ENCODE measurements at places on chromosomes 7 and 10. TPM values are rescaled to one million over a fixed set of nuclear protein-coding genes. Genes with fewer than 3 reads are reported as not detected.

The CYREN gene
- total RNA-seq: 52.8 TPM

The FAM221A gene
- total RNA-seq: 6.6 TPM

The CCDC3 gene
- total RNA-seq: 0.07 TPM

DNA sequence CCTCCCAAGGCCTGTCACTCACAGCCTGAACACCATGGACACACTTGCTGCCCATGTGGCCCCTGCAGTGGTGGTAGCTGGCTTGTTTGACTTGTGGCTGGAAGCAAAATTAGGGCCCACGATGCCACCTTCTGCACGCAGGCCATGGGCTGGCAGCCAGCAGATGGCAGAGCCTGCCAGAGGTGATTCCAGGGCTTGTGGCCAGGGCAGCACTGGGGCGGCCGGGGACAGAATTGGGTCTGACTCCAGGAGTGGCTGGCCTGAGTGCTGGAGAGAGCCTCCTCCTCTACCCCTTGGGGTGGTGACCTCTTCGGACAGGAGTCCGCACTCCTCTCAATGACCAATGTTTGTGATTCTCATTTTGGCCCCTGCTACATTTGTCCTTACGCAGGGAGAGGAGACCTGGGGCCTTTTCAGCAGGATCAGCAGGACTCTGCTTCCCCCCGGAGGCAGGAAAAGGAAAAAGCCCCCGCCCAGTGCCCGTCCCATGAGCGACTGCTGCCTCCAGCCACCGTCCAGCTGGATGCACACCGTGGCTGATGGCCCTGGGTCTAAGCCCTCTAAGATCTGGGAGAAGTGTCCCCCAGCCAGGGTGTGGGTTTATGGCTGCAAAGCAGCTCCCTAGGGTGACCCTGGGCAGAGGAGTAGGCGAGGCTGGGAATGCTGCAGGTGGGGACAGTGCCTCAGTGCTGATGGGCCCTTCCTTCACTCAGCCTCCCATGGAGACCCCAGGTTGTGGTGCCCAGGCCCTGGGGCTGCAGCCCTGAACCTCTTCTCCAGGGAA lies 26.5 kb downstream of the DNAJB12 start:
- H3K4me3 ChIP-seq: peak overlapping the region; percentile 96
- H3K4me1 ChIP-seq: peaks cover 56% of the 10 kb centered on the region
- H3K27ac ChIP-seq: peak overlapping the region; percentile 98
- H3K27me3 ChIP-seq: no peaks in the 10 kb centered on the region
- DNase-seq: peak; percentile 81

GRCh38 chr10:110872145-110872983 lies 636 bp downstream of the PDCD4 start:
- H3K27me3 ChIP-seq: no peaks in the 10 kb centered on the region
- DNase-seq: peak; percentile 91

The C10orf67 gene
- total RNA-seq: 0.07 TPM

GRCh38 chr10:11824376-11824775 lies 1.2 kb downstream of the PROSER2 start:
- H3K27ac ChIP-seq: no peak overlapping the region
- peaks cover 60% of the 10 kb centered on the region for H3K27me3 ChIP-seq
- H3K36me3 ChIP-seq: no peaks in the 10 kb centered on the region
- H3K4me1 ChIP-seq: peaks cover 7% of the 10 kb centered on the region

DNA sequence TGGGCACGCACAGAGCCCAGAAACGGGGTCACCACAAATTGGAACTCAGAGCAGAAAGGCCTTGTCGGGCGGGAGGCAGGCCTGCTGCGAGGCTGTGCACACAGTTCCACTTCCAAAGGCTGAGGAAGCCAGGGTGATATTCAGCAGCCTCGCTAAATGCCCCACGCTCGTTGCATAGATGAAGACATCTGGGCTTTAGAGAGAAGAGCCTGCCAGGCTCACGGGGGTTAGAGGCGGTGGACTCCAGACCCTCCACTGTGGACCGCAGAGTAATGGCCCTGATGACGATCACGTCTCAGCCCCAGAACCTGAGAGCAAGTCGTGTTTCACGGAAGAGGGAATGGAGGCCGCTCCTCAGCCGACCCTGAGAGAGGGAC lies 104.2 kb downstream of the DNAJB6 start:
- H3K36me3 ChIP-seq: no peaks in the 10 kb centered on the region
- no peak overlapping the region for H3K4me3 ChIP-seq
- no peak for DNase-seq
- H3K4me1 ChIP-seq: no peaks in the 10 kb centered on the region

- H3K36me3 ChIP-seq: no peaks in the 10 kb centered on the region
- H3K4me3 ChIP-seq: no peak overlapping the region
- H3K27me3 ChIP-seq: no peaks in the 10 kb centered on the region
- no peak for DNase-seq
- no peaks in the 10 kb centered on the region for H3K4me1 ChIP-seq
Measured at GRCh38 chr10:15231426-15231825, 62.9 kb upstream of the NMT2 start.

GRCh38 chr10:81136261-81136660 lies 598.6 kb downstream of the SH2D4B start:
- H3K27me3 ChIP-seq: no peaks in the 10 kb centered on the region
- no peak for DNase-seq
- H3K4me1 ChIP-seq: no peaks in the 10 kb centered on the region
- H3K36me3 ChIP-seq: no peaks in the 10 kb centered on the region
- no peak overlapping the region for H3K27ac ChIP-seq
- H3K4me3 ChIP-seq: no peak overlapping the region

The TCERG1L gene
- not detected for total RNA-seq

The OR2A5 gene
- not detected for total RNA-seq

DNA sequence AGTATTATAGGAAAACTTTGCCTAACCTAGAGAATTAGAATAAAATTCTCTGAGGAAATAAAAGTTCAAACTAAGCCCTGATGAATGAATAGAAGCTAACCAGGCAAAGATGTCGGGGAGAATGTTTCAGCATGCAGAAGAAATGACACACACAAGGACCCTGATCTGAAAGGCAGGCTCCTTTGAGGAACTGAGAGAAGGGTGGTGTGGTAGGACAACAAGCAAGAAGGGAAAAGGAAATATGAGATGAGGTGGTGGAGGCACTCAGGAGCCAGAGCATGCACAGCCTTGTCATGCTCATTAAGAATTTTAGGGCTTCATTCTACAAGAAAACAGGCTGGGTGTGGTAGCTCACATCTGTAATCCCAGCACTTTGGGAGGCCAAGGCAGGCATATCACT lies 90.6 kb downstream of the ARHGAP12 start:
- H3K4me3 ChIP-seq: no peak overlapping the region
- H3K27ac ChIP-seq: no peak overlapping the region
- DNase-seq: no peak
- H3K27me3 ChIP-seq: no peaks in the 10 kb centered on the region
- H3K36me3 ChIP-seq: no peaks in the 10 kb centered on the region
- no peaks in the 10 kb centered on the region for H3K4me1 ChIP-seq

Measured in activated CD4-positive, alpha-beta T cell treated with anti-CD3 and anti-CD28 coated beads, Interleukin-2, amount 10 ng/mL, durations not matched to agents 24 days and 14 days (primary cell).